DMS53 (cell line): ENCODE measurements at places on chromosomes 2 and 18.
A peak's percentile ranks its signal among the peaks of the same experiment; 100 is the strongest.

DNA sequence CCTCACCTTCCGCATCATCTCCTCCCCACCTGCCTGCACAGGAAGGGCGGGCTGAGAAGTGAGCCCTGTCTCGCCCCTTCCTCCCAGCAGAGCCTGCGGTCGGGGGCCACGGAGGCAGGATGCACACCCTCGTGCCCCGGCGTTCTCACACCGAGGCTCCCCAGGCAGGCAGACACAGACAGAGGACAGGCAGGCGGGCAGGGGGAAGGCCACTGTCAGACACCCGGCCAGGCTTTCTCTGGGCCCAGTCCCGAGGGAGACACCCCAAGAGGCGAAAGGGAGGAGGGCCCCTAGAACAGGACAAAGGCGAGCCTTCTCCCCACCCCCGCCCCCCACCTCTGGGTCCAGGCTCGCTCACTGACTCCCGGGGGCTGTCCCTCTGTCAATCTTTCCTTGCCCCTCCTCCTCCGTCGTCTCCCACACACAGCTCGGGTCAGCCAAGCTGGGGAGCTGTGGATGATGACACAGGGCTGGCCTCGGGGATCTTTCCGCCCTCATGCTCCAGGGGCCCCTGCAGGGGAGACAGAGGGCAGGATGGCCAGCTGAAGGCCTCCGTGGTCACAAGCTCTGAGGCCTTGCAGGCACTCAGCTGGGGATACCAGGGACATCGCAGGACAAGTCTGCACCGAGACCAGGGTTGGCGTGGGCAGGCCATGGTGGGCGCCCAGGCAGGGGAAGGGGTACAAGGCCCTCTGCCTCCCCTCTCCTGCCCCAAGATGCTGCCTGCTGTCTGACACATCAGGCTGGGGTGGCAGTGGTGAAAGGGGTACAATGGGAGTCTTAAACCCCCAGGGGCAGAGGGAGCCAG, 24.9 kb downstream of the BIN1 start:
- DNase-seq, result no peak

DNA sequence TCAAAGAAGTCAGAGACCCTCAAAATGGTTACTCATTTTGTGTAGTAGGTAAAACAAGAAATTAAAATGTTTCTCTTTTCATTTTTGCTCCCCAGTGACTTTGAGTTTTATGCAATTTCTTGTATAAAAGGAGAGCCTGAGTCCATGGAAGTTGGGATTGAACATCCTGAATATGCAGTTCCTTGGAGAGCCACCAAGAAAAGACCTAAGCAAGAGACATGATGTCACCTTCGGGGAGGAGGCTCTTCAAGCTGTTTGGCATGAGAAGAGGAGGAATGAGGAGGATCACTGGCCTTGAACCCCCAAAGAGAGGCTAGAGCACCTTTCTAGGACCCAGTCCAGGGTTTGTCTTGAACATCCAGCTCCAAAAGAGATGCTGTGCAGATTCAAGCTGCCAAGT, 83.5 kb upstream of the STPG4 start:
- no peak for DNase-seq

- DNase-seq, result peak; percentile 84
These were observed 26.0 kb upstream of the CSRNP3 start for GRCh38 chr2:165443511-165443910.

GRCh38 chr2:109349503-109350465, 220.8 kb downstream of the SH3RF3 start:
- no peak for DNase-seq

- no peak for DNase-seq
These were observed 12.5 kb downstream of the KCNIP3 start for GRCh38 chr2:95309599-95309998.

- no peak for DNase-seq
These were observed 3.8 kb upstream of the STEAP3 start for GRCh38 chr2:119219873-119220272.

- DNase-seq, result peak; percentile 39
These were observed 17.7 kb upstream of the GALM start for GRCh38 chr2:38648107-38648761.

GRCh38 chr2:61379521-61379920, 91.4 kb downstream of the USP34 start:
- DNase-seq, result no peak

GRCh38 chr2:73426176-73426575, 40.5 kb downstream of the ALMS1 start:
- no peak for DNase-seq

DNA sequence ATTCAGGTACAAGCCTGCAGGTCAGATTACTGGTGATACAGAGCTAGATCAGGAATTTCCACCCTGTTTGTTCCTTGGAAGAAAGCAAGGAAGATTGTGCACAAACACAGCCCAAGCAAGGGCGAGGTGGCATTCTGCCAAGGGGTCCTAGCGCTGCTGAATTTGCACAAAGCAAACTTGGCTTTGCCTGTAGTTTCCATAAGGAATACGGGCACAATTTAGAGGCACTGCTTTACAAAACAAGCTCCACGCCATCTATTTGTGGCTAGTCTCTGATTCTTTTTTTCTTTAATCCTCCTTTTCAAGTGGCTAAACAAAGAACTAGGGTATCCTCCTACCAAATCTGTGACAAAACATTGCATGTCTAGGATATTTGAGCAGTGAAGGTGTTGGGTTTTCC, 195.5 kb upstream of the ACVR2A start:
- no peak for DNase-seq

DNA sequence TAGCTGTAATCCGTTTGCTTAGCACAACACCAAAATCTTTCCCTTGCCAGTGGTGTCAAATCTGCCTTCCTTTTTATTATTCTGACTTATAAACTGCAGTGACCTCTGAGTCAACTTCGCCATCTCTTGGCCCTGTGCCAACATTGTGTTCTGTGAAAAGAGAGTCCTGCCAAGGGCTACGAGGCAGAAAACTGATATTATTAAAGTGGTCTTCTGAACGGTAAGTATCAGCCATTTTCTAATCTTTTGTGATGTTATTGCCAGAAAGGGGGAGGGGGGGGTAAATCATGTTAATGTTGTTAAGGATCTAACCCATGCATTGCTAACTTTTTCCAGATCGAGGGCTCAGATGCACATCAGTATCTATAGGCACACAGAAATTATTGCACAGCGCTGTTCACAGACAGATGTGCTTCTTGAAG, 121.5 kb upstream of the LTBP1 start:
- DNase-seq, result no peak

DNA sequence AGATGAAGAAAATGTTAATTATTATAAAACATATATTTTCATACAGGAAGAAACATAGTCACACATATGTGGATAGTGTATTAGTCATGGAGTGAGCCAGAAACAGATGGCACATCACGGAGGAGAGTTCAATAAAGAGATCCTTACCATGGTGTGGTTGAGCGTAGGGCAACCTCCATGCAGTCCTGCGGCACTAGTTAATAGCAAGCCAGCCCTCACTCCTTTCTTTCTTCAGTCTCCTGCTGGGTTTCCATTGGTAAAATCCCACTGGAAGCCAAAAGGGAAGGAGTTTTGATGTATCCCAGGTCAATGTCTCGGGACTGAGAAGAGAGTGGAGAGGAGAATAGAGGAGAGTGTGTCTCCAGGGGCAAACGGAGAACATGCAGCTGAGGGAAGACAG, 328.1 kb downstream of the NR4A2 start:
- DNase-seq, result no peak

DNA sequence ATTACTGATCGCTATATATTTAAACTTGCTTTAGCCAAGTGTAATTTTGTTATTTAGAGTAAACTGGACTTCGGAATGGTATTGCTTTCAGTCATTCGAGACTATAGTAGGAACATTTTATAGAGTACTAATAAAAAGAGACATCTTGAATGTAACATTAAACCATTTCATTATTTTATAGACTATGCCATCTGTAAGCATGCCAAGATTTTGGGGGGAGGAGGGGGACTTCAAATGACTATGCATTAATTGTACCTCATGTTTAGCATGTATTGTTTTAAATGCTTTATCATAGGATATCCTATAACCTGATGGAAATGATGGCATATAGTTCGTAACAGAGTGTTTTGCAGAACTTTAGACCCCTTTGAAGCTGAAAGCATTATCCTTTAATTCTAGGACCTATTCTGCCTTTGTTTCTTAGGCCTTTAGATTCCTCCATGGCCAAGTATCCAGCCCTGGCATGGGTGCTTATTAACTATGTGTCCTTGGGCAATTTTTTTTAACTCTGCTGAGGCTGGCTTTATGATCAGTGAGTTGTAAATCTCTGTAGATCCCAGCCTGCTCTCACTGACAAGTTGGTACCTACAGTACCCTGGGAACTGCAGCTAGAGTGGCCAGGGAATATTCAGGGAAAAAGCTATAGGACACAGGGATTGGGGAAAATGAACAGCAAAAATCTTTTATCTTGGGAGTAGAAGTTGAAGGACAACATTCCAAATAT, 93.4 kb downstream of the PARD3B start:
- DNase-seq, result no peak

GRCh38 chr2:27993950-27994728, 103.6 kb downstream of the BABAM2 start:
- DNase-seq, result peak; percentile 28

GRCh38 chr2:205022841-205023240, 477.6 kb downstream of the PARD3B start:
- DNase-seq, result no peak

GRCh38 chr18:66616523-66616983, 12.7 kb upstream of the CDH19 start:
- DNase-seq, result peak; percentile 81

- no peak for DNase-seq
These were observed 29.0 kb downstream of the ZAP70 start for GRCh38 chr2:97742381-97742847.

- no peak for DNase-seq
These were observed 66.3 kb downstream of the CDK15 start for GRCh38 chr2:201872591-201872990.

DNA sequence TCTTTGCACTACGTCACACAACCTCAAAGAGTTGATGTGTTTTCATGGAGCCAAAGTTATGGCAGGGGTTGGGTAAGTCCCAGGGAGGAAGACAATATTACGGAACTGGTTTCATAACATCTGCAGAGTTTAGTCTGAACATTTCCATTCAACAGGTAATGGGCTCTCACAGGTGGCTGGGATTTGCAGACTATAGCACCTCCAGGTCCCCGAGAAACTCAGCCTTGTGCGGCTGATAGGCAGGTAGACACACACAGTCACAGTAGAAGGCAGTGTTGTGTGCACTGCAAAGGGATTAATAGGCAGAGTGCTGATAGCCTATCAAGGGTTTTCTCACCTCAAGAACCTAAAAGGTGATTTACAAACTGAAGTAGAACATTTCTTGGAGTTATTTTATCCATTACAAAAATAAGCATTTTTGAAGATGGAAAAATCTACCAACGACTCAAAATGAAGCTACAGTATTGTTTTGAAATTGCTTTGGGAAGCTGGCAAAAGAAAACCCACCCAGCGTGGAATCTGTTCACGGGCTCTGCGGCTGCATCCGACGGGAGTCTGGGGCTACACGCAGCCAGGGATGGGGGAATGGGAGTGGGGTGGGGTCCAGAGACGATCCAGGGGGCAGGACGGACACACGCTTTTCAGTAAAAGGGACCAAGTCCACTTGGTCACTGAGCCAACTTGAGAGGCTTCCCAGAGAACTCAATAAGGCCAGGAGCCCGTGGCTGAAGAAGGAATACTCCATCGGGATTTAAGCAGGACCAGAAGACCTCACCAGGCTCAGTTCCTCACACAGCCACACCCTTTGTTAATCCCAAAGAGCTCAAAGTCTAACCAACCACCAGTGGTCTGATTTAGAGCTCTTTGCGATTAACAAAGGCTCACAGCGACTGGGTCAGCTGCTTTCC, 82.9 kb downstream of the CHRNA1 start:
- DNase-seq, result peak; percentile 63

GRCh38 chr2:2116657-2117056, 214.4 kb downstream of the MYT1L start:
- no peak for DNase-seq

- DNase-seq, result no peak
These were observed 179.0 kb downstream of the KLHL29 start for GRCh38 chr2:23563673-23564614.

DNA sequence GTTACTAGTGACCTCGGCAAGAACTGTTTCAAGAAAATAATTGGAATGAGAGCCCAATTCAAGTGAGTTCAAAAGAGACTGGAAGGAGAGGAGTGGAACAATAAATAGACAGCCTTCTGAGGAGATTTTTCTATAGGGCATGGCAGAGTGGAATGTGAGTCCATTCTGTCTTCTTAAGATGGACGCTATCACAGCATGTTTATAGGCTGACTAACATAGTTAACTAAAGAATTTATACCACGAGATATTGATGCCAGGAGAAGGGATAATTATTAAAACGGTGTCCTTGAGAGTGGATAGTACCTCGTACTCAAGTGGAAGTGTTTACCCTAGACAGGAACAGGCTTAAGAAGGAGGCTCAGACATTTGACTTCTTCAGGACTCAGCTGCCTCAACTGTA, 143.5 kb upstream of the RBBP8 start:
- no peak for DNase-seq

DNA sequence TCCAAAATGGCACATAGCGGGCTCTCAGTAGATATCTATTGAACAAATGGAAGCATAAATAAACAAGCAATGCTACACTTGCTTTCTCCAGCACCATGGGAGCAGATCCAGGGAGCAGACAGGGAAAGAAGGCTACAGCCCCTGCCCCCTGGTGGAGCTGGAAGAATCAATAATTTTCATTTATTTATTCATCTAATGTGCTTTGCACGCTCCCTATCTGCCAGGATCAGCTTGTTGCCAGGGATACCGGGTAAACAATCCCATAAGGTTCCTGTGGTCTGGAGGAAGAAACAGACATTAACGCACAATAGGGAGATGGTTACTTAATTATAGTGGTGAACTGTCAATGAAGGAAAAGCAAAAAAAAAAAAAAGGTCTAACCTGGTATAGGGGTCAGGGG, 40.1 kb upstream of the CLASP1 start:
- DNase-seq, result peak; percentile 76

DNA sequence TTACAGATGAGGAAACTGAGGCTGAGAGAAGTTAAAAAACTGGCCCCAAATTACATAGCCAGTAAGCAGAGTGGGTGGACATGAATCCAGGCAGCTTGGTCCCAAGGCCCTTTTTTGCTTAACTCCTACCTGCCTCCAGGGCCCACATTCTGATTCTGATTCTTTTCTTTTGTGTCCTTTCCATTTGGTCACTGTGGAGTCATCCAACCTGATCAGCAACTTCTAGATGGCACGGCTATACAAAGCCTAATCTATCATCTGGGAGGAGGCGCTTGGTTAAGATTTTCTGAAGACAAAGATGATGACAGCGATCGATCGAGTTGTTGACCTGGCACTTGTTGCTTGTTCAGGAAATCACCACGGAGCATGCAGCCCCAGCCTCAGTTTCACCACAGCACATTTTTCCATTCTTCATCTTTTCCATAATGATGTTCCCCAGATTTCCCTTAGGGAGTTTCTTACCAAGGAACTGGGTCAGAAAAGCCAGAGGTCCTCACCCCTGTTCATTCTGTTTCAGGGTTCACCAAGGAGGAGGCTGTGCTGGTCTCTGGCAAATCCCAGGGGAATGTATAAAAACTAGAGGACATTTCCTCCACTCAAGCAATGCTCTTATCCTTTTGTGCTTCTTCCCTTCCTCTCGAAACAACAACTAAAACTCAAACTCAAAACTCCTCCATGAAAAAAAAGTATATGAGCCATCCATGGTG, 6.9 kb upstream of the IGFBP2 start:
- no peak for DNase-seq
